ENCODE measurements at places on chromosomes 6 and 20. TPM values are rescaled to one million over a fixed set of nuclear protein-coding genes. Genes with fewer than 3 reads are reported as not detected.

The GRM4 gene
- not detected for total RNA-seq

The TPBG gene
- 13.0 TPM for total RNA-seq

The BCKDHB gene
- total RNA-seq, result 28.7 TPM

The HSPA12B gene
- total RNA-seq, result 30.9 TPM

The SLC12A5 gene
- not detected for total RNA-seq

The BANF2 gene
- total RNA-seq, result not detected

DNA sequence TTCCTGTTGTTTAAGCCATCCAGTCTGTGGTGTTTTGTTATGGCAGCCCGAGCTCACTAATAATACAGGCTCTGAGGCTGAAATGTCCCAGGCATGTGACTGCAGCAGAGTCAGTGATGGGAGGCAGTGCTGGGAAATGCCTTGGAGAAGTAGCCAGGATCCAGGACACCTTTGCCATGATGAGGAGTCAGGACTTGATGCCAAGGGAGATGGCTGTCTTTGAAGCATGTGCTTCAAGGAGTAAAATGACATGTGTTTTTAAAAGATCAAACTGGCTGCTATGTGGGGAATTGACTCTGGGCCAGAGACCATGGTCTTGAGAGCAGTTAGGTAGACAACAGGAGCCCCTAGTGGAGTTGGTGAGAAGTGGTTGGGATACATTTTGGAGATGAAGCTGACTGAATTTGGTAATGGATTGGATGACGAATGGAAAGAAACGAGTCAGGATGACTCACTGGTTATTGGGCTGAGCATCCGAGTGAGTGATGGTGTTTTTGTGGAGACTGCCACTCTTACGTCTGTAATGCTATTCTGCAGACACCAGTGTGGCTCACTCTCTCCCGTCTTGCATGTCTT lies 322.2 kb downstream of the PLCB1 start:
- no peaks in the 10 kb centered on the region for H3K27me3 ChIP-seq
- H3K36me3 ChIP-seq, result no peaks in the 10 kb centered on the region
- DNase-seq, result no peak

DNA sequence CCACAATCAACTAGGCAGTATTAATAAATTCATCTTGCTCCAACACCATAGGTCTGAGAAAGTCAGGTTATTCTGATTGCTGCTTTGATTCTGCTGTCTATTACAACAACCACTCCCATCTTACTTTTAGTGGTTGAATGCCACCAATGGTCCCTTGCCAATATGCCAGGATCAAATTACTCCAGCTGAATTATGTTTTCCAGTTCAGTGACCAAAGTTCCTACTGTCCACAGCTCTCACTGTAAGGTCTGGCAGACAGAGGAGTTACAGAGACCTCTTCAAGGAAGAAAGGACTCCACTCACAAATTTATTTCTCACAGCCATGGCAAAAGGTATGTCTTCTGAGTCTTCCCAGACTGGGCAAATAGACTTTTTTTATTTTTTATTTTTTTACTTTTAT lies 557.0 kb downstream of the HAO1 start:
- no peak for DNase-seq
- H3K27me3 ChIP-seq, result no peaks in the 10 kb centered on the region
- no peaks in the 10 kb centered on the region for H3K4me1 ChIP-seq

- H3K4me1 ChIP-seq, result no peaks in the 10 kb centered on the region
- H3K4me3 ChIP-seq, result no peak overlapping the region
- H3K27me3 ChIP-seq, result no peaks in the 10 kb centered on the region
- no peaks in the 10 kb centered on the region for H3K36me3 ChIP-seq
- H3K27ac ChIP-seq, result no peak overlapping the region
Observed at GRCh38 chr20:18778690-18779392, 34.7 kb upstream of the SCP2D1 start.

DNA sequence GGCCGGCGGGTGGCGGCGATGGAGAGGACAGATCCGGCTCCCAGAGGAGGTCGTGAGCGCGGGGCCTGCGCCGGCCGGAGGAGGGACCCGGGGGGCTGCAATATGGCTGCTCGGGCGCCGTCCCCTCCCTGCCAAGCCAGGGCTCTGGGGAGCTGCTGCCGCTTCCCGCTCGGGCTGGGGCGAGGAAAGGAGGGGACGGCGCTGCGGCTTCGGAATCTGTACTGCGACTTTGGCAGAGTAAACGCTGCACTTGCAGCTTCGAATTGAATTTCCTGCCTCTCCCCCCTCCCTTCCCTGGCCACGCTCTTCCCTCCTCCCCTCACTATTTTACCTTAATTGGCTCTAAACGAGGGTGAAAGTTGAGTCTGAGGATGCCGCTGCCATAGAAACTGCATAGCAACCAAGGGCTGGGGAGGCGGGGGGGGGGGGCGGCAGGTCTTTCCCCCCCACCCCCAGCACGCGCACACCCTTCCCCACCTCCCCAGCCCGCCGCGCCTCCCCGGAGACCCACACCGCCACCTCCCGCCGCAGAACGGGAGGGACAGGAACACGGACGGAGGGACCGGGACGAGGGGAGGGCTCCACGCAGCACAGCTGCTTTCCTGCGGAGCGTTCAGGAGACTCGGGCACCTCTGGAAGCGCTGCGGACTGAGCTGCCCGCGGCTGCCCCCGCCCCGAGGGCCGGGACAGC lies 93.9 kb downstream of the RNASET2 start:
- no peaks in the 10 kb centered on the region for H3K36me3 ChIP-seq
- H3K27me3 ChIP-seq, result peaks cover 58% of the 10 kb centered on the region
- no peak overlapping the region for H3K27ac ChIP-seq
- H3K4me1 ChIP-seq, result peaks cover 19% of the 10 kb centered on the region

DNA sequence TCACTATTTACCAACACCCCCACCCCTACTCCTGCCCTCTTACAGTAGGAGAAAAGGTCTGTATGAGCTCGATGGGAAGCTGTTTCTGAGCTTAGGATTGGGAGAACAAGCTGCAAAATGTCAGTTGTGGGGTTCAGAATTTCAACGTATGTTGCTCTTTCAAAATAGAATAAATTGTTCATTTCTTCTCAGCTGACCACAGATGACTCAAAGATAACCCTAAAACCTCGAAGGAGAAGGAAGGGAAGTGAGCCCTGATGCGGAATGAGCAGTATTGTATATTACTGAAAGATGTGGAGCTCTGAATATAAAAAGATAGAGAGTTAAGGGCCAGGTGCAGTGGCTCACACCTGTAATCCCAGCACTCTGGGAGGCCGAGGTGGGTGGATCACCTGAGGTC lies 35.9 kb upstream of the MYLIP start:
- no peaks in the 10 kb centered on the region for H3K36me3 ChIP-seq
- H3K27ac ChIP-seq, result no peak overlapping the region
- H3K4me1 ChIP-seq, result no peaks in the 10 kb centered on the region
- no peak overlapping the region for H3K4me3 ChIP-seq

- H3K4me3 ChIP-seq, result no peak overlapping the region
- peaks cover 11% of the 10 kb centered on the region for H3K36me3 ChIP-seq
- H3K27ac ChIP-seq, result no peak overlapping the region
- H3K27me3 ChIP-seq, result no peaks in the 10 kb centered on the region
Observed at GRCh38 chr6:87674290-87674689, 27.7 kb downstream of the AKIRIN2 start.

GRCh38 chr6:163490826-163491577 lies 76.5 kb downstream of the QKI start:
- no peaks in the 10 kb centered on the region for H3K36me3 ChIP-seq
- H3K4me3 ChIP-seq, result no peak overlapping the region
- DNase-seq, result peak; percentile 64
- H3K27ac ChIP-seq, result peak overlapping the region; percentile 43

DNA sequence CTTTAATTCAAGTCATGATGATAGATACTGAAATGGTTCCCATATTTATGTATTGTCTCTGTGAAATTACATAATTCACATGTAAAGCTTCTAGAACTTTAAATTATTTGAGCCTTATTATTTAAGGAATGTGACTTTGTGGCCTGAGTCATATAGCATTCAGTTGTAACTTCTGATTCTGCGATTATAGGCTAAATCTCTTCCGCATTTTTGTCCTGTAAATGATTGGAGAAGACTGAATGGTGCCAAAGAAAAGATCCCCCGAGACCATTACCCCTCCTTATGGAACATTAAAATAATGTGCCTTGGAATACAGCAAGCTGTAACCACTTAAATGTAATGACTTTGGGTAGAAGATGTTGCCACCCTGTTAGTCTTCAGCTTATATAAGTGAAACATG lies 63.3 kb upstream of the MAP7 start:
- no peak overlapping the region for H3K27ac ChIP-seq
- H3K4me1 ChIP-seq, result peaks cover 11% of the 10 kb centered on the region

GRCh38 chr6:113143206-113143605 lies 713.9 kb upstream of the MARCKS start:
- no peak for DNase-seq
- H3K27me3 ChIP-seq, result no peaks in the 10 kb centered on the region
- H3K27ac ChIP-seq, result no peak overlapping the region
- no peaks in the 10 kb centered on the region for H3K4me1 ChIP-seq
- H3K36me3 ChIP-seq, result no peaks in the 10 kb centered on the region

All from tibial nerve (tissue), 4 donors.